Activated T-cell treated with anti-CD3 and anti-CD28 coated beads for 1 hour (primary cell): ENCODE measurements at places on chromosomes 1 and 21.

DNA sequence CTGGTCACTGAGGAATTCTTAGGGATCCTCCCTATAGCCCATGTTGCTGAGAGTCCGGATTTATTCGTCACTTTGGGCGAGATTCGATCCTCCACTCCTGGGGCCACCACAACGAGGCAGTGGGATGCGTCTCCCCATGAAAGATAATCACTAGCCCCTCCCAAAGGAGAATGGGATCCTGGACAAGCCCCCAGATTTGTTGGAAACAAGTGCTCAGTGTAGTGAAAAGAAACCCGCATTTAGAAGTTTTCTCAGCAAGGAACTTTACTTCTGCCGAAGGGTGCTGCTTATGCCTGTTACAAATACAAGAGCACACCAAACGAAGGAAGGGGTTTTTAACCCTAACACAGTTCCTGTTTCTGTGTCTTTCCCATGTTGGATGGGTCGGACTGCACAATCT lies 83.3 kb downstream of the ZFYVE9 start:
- DNase-seq = no peak

DNA sequence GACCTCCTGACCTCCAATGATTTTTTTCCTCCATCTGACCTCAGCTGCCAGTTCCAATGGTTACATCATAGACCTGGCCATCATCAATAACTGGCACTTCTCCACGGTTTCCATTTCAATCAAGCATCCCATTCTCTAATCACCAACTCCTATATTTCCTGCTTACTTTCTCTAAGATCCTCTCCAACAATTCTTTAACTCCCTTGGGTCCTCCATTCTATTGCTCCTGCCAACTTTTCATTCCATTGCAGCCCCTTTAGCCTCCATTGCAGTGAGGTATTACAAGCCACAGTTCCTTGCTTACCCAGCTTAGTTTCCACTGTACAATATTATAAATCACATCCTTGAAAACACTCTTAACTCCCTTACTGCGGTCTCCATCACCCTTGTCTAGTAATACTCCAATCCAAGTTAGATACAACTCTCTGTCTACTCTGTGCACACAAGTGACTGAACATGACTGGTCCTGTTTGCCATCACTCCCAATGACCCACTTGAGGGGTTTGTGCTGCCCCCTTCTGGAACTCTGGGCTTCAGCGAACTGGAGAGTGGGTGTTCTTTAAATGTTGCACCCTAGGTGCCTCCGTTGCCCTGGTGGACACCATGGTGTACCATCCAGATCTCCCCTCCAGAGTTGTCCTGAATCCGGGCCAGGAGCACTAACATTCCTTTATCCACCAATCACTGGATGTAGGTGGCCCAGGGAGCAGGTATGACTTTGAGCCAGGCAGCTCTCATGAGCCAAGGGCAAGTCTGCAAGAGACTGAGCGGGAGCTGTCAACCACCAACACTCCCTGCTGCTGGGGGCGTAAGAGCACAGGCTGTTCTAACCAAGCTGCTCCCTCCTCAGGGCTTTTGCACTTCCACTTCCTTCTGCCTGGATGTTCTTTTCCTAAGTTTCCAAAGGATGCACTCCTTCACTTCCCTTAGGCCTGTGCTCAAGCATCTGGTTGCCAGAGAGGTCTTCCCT lies 3.7 kb upstream of the FNDC7 start:
- DNase-seq = peak; percentile 47

DNA sequence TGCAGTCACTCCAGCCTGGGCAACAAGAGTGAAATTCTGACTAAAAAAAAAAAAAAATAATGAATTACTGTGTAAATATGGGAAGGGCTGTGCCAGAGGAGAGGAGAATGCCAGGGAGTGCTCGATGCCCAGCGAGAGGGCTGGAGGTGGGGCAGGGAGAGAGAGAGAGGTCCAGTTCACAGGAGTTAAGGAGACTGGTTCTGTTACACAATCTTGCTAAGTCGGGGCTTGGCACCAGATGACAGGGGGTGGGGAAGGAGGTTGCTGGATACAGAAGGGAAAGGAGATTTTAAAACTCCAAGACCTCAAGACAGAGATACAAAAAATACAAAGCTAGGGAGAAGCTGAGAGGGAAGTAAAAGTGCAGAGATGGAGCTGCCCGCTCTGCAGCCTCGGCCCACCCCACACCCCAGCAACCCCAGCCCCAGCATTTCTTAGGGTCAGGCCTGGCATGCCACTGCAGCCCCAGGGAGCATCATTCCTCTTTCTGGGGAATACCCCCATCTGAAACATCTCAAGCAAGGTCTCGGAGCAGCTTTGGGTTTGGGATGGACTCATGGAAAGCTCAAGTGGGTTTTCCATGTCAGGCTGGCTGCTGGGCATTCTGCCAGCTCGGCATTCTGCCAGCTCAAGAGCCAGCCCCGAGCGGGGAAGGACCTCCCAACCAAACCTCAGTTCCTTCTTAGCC lies 991 bp downstream of the SELENBP1 start:
- no peak for DNase-seq

DNA sequence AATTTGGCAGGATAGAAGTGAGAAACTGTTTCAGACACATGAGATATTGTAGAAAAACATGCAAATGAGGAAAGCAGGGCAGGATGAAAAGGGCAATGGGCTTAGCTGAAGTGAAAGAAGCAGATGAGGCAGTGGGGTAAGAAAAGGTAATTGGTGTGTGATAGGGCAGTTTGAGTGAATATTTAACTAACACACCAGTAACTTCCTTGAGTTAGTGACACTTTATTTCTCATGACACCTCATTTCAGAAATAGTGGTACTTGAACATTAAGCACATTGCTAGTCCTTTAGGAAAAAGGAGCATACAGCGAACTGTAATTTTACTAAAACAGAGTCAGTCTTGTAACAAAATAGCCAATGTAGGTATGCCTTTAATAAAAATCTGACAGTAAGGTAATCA lies 415.0 kb downstream of the DPYD start:
- DNase-seq = no peak

- DNase-seq = no peak
These were observed 2.0 kb downstream of the HPCAL4 start for GRCh38 chr1:39689214-39689613.

- no peak for DNase-seq
These were observed 115.5 kb downstream of the LRRC53 start for GRCh38 chr1:74396933-74397332.

DNA sequence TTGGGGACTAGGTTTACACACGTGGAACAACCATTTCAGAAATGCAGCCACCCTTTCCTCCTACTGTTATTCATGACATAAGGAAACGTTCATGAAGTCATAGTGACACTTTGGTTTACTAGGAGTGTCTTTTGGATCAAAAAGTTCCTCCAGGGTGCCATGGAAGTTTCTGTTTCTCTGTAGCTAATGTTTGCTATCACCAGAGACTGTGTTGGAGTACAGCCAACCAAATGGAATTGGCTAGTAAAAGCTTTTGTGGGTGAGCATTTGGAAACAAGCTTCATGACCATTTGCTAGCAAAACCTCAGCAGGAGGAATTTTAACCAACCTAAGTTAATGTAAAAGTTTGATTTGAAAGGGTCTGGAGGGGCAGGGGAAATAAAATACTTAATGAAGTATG lies 43.9 kb upstream of the ADGRL2 start:
- no peak for DNase-seq

- no peak for DNase-seq
These were observed 874.2 kb upstream of the ADGRL2 start for GRCh38 chr1:80926531-80926930.

- DNase-seq = no peak
These were observed 787 bp downstream of the PTGFR start for GRCh38 chr1:78491451-78492071.
